Mammary epithelial cell (primary cell): ENCODE measurements at places on chromosomes 3 and 15.

GRCh38 chr15:41438206-41438605, 21.3 kb downstream of the RTF1 start:
- no peak for DNase-seq

GRCh38 chr3:169340065-169340464, 323.4 kb downstream of the MECOM start:
- no peak for DNase-seq

GRCh38 chr15:74808078-74808839, 4.4 kb upstream of the LMAN1L start:
- DNase-seq = peak; percentile 70

DNA sequence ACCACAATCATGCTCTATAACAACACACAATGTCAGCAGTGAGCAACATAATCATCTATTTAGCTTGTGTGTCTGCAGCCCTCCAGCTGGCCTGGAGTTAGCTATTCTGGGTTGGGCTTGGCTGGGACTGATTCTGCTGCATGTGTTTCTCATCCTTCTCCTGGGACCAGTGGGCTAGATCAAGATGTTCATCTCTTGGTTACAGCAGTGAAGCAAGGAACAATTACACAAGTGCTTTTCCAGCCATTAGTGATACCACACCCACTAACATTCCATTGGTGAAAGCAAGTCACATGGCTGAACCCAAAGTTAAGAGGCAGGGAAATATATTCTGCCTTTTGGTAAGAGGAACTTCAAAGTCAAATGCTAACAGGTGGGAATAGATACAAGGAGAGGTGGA, 14.6 kb downstream of the NUDT16 start:
- no peak for DNase-seq

- DNase-seq = peak; percentile 48
Measured at GRCh38 chr15:94691169-94691568, 459.8 kb downstream of the MCTP2 start.

- DNase-seq = no peak
Measured at GRCh38 chr3:58034738-58035523, 26.7 kb downstream of the FLNB start.

- DNase-seq = peak; percentile 11
Measured at GRCh38 chr3:181948286-181948685, 236.6 kb downstream of the SOX2 start.

- DNase-seq = no peak
Measured at GRCh38 chr3:10995871-10996270, 3.3 kb downstream of the SLC6A1 start.
